ENCODE measurements at places on chromosomes 1 and 21.

DNA sequence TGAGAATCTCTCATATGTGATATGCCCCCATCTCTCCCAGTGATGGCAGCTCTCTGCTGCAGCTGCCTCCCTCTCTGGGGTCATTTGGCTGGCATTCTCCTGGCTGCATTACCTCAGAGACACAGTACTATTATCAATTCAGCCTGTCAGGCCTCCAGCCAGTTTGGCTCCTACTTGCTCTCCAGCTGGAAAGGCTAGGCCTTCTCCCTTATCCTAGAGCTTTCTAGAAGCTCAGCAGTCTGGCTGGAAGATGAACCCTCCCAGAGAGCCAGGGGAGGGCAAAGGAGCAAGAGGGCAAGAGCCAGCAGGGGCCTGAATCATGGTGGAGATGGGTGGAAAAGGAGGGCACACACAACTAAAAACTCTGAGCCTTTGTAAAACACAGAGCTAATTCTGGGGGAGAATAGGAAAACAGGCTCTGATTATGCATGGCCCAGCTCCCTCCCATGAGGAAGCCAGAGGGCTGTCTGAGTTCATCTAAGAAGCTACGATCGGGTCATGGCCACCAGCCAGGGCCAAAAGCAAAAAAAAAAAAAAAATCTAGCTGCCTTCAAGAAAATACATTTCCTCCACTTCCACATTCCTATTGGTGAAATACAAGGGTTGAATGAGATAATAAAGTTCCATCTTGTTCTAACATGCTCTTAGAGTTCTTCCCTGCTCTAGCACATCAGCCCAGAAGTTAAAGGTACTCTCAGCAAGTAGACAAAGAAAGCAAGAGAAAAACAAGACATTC is 8.8 kb downstream of the LAMB3 start:
- DNase-seq: no peak

DNA sequence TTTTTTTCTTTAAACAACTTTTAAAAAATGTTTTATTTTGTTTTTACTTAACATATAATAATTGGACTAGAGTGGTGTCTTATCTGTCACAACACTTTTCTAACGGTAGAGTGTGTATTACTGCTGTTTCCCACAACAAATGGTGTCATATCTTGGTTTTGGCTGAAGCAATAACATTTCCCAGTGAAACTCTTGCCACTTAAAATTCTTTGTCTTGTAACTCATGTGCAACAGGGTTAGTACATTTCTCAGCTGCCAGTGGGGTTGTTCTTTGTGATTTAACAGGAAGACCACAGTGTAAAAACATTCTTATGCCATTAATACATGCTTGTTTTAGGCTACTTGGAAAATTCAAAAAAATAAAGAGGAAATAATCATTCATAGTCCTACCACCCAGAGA is 43.5 kb downstream of the ALPL start:
- DNase-seq: no peak

DNA sequence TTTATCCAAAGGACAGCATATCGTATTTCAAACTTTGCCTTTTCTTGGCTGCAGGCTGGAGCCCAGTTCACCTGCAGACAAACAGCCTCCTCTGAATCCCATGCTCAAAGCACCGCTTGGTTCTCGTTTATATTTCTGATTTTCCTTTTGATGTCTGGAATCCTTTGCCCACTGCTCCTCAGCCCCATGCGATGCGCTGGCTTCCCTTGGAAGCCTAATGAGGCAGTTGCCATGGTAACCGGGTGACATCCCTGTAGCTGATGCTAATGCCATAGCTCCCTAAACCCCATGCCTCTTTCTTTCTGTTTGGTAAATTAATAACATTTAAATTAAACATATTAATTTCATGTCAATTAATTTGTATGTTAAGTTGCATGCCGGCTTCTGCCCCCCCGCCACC is 327.1 kb downstream of the PRDM2 start:
- no peak for DNase-seq

GRCh38 chr21:14707511-14708020 is 161.5 kb upstream of the SAMSN1 start:
- DNase-seq: no peak

DNA sequence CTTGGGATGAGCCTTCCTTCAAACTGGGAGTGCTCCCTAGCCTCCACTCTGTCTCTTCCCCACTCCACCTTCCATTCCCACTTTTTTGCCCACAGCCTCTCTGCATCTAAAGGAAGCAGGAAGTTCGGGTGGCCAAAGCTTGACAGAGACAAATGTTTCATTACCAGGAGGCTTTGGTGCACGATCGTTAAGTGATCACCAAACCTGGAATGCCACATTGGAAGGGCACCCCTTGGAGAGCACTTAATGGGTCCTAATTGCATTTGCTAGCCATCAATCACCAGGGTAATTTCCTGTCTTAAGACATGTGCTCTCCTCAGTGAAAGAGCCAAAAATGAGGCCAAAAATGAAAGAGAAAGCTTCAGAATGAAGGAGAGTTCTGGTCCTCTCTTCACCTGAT is 206.5 kb downstream of the TNR start:
- no peak for DNase-seq

- no peak for DNase-seq
Observed at GRCh38 chr1:74623716-74624115, 49.9 kb downstream of the ERICH3 start.

DNA sequence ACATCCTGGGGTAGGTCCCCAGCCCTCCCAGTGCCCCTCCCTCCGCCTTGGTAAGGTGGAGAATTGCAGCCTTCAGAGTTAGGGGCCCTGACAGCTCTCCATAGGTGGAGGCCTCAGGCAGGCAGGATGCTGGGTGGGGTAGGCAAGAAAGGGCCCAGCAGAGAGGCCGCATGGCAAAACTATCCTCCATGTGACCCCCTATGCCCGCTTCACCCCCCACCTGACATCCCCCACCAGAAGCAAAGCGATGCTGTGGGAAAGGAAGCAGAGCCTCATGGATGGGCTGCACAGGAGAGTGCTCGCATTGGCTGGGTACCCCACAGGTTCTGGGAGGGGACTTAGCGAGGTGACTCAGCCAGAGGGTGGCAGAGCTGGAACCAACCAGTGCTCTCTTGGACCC is 1.6 kb downstream of the S100A9 start:
- no peak for DNase-seq

GRCh38 chr21:38659936-38660332 is 145.8 kb upstream of the ETS2 start:
- DNase-seq: no peak

DNA sequence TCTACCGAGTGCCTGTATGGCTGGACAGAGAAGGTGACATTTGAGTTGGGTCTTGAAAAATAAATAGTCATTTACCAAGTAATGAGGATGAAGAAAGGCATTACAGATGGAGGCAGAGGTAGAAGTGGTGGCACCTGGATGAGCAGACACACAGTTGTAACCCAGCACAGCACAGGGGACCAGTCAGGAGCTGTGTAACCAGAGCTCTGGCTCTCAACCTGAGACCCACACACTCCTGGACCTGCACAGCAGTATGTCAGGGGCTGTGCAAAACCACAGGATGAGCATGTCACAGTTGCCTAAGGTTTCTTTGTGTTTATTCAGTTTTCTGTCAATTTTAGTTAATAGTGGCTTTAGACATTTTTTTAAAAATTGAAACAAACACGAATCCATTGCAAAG is 11.3 kb upstream of the MCOLN3 start:
- no peak for DNase-seq

GRCh38 chr1:4784761-4785160 is 130.4 kb downstream of the AJAP1 start:
- no peak for DNase-seq

- DNase-seq: no peak
Observed at GRCh38 chr1:165053351-165053750, 303.2 kb downstream of the LMX1A start.

DNA sequence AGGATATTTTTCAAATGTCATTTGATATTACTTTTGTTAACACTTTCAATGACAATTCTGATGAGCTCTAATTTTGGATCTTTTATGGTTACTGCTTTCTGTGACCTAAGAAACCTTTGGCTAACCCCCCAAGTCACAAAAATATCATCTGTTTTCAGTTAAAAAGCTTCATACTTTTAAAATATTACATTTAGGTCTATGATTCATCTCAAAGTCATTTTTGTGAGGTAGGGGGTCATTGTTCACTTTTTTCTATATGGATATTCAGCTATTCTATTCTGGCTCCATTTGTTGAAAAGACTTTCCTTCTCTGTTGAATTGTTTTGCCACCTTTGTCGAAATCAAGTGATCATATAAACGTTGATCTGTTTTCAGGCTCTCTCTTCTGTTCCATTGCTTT is 44.8 kb downstream of the UCHL5 start:
- DNase-seq: no peak
